ENCODE measurements at places on chromosomes 5 and 9.

GRCh38 chr5:154059039-154059430, 20.3 kb downstream of the MFAP3 start:
- DNase-seq: no peak

DNA sequence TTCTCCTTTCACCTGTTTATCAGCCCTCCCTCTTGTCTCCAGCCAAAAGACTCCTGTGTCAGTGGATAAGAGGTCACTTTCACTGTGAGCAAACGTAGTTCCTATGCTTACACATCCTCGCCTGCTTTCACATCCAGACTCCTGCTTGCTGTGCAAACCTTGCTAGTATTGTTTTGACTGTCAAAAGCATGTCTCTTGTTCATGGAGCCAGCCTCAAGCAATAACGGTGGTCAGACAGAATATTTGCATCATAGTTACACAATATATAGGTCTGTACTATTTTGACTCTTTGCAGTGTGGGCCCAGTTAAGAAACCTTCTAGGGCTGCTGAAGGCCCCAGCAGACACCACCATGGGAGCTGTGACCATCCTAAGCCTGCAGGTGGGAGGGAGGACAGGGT, 420.0 kb downstream of the SEMA5A start:
- no peak for DNase-seq

DNA sequence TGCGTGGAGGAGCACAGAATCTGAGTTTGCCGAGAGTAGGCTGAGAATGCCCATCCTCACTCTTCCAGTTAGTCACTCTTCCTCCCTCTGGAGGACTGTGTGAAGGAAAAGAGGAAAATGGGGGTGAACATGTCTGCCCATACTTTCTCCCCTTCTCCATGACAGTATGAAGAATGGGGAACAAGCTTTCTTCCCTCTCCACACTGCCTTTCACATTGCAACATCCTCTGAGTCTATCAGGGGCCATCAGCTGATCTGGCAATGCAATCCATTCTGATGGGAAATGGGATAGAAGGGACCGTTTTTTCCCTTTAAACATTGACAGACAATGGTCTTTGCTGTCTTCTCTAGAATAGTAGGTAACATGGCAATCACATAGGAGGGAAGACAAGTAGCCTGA, 56.8 kb downstream of the UGCG start:
- no peak for DNase-seq

DNA sequence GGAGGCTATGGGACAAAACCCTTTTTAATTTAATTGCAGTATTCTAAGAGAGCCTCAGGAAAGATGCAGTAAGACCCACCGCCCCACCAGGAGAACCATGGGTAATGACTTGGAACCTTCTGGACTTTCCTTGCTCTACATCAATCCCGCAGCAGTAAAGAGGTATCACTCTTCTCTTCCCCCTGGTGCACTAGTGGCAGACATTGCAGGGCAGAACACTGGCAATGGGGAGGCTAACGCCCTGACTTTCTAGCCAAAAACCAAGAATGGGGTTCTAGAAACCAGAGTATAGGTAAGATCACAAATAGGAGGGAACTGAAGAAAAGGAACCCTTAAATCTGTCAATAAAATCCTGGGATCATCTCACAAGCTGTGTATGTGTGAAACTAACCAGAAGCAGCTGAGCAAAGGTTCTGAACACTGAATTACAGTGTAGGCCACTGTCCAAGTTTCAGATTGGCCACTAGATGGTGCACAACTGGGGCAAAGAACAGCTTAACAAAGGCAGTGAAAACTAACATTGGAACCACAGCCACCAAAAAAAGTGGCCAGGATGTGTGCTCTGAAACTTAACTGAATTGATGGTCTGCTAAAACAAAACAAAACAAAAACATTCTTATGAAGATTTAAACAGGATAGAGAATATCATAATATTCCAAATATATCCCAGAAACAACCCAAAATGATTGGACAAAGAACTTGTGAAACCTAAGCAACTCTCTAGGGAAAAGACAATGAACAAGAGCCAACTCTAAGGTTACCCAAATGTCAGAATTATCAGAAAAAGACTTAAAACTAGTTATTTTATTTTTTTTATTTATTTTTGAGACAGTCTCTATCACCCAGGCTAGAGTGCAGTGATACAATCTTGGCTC, 6.6 kb upstream of the FAM151B start:
- DNase-seq: no peak

DNA sequence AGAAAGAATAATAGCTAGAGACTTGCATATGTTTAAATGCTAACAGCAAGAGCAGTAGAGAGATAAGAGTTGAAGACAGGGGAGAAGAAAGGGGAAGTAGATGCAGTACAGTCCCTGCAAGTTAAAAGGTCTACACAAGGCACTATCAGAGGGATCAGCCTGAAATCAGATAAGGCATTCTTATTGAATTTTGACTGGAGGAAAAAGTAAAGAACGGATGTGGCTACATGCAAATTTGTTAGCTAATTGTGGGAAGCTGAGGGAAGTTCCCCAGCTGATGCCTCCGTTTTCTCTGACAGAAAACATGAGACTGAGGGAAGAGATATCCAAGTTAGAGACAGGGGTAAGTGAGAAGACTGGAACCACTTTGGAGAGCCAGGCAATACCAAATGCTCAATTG, 12.9 kb upstream of the RHOBTB3 start:
- no peak for DNase-seq

GRCh38 chr5:155726267-155726666, 600.7 kb upstream of the SGCD start:
- DNase-seq: no peak

GRCh38 chr9:117696154-117696553, 8.0 kb upstream of the TLR4 start:
- DNase-seq: no peak

- DNase-seq: no peak
Observed at GRCh38 chr5:159663986-159664385, 252.3 kb upstream of the ADRA1B start.

DNA sequence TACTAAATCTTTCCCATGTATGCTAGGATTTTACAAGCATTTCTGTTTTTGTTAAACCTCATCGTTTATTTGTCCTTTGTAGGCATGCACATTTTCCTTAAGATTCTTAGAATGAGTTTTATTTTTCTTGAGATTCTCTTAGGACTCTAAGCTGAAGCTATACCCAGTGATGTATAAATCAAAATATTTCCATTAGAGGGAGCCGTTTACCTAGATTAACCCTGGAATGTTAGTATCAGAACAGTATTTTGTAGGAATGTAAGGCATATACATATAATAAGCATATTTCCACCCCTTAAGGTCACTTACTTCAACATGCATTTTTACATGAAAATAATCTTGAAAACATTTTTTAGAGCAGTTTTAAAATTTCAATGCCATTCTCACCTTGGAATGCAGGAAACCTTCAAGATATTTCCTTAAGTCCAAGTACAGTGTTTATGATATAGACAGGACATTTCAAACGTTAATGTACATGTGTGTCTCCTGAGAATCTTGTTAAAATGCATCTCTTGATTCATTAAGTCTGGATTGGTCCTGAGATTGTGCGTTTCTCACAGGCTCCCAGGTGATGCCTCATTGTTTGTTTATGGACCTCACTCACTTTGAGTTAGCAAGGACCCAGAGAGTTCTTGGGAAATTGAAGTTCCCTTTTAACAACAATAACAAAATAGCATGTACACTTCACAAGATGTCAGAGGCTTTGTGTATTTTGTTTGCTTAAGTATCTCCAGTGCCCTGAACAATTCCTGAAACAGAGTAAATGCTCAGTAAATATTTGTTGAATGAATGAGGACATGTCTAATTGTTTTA, 34.9 kb upstream of the FCHO2 start:
- DNase-seq: no peak

DNA sequence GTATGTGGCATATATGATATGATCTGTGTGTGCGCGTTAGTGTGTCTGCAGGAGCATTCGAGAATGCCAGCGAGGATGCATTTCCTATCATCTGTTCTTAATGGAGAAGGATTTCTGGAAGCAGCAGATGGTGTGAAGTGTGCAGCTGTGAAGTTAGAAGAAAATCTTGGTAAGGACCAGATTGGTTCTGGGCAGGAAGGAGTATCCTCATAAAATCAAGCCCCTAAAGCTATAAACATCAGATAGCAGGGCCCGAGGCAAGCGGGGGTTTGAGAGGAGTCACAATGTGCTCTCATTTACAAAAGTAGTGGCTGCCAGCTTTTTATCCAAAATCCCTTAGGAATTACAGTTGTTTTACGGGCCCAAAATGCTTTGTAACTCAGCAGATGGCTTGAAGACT, 40.0 kb downstream of the DAPK1 start:
- no peak for DNase-seq

- DNase-seq: no peak
Observed at GRCh38 chr5:88952344-88952743, 69.4 kb upstream of the MEF2C start.

- DNase-seq: no peak
Observed at GRCh38 chr5:125043781-125044391, 297.4 kb upstream of the ZNF608 start.

DNA sequence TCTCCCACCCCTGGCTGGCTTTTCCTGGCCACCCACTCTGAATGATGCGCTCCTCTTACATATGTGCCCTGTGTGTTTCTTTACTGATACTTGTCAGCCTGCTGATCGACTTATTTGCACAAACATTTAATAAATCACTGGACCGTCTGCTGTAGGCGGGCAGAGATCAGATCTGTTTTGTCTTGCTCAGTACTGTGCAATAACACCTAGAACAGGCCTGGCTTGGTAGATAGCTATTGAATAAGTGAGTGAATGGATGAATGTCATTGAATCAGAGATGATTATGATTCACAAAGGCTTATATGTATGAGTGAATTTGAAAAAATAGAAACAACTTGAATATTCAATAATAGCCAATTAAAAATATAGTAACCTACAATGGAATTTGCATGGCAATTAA, 165.1 kb downstream of the RGS3 start:
- no peak for DNase-seq

- DNase-seq: no peak
Observed at GRCh38 chr5:83527221-83527620, 55.7 kb downstream of the VCAN start.

GRCh38 chr5:146052780-146053179, 52.6 kb downstream of the PLAC8L1 start:
- no peak for DNase-seq

DNA sequence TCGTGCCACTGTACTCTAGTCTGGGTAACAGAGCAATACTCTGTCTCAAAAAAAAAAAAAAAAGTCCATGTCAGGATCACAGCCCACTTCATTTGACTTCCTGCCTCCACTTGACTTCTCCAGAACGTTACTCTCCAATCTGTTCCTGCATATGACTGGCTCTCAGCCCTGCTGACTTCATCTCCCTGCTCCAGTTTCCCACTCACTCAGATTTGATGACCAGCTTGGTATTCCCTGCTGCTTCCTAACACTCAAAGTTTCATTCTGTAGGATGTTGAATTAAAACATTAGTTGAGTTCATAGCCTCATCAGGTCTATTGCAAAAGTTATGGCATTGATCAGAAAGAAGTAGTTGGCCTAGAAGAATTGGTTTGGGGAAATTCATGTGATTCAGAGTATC, 52.3 kb downstream of the UGCG start:
- no peak for DNase-seq

- DNase-seq: no peak
Observed at GRCh38 chr9:114371973-114372917, 15.5 kb downstream of the AKNA start.

DNA sequence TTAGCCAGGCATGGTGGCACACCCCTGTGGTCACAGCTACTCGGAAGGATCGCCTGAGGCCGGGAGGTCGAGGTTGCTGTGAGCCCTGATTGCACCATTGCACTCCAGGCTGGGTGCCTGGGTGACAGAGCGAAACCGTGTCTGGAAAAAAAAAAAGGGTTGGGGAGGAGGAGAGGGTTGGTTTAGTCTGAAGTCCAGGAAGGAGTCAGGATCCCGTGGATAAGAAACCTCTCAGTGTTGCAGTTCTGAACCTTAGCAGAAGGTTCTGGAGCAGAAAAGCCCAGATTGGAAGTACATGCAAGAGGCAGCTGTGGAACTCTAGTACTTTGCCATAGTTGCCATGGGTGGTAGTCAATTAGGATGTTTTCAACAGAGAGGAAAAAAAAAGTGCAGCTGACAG, 125.2 kb upstream of the CPEB4 start:
- DNase-seq: no peak

- DNase-seq: no peak
Observed at GRCh38 chr9:29685531-29685930, 2112.2 kb upstream of the C9orf72 start.

DNA sequence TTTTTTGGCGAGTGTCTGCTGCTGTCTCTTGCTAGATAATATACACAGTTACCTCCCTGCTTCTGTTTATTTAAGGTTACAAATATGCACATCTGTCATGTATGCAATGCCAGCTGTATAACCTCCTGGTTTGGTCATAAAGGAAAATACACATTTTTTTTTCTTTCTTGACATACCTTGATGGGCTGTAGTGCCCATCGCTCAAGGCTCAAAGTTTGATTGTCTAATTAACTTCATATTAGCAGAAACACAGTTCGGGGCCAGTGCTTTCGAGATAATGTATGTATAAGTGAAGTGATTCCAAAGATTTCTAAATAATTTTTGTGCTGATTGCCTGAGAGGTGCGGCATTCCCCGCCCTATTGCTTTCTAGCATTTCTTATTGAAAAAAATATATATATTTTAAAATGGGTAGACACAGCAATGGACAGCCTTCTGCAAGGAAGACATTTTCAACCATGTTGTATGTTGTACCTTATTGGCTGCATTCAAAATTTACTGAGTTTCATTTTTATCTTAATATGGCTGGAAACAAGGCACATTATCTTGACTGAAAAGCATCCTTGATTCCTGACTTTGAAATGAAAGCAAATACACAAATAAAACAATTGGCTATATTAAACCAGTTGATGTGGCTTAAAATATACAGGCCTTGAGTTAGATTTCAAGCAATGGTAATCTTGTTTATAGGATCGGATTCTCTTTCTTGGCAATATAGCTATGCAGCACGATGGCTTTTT, 206.2 kb downstream of the MEF2C start:
- DNase-seq: no peak

GRCh38 chr5:51188001-51188591, 195.2 kb upstream of the ISL1 start:
- DNase-seq: no peak

GRCh38 chr5:76021936-76022584, 61.1 kb upstream of the SV2C start:
- no peak for DNase-seq

DNA sequence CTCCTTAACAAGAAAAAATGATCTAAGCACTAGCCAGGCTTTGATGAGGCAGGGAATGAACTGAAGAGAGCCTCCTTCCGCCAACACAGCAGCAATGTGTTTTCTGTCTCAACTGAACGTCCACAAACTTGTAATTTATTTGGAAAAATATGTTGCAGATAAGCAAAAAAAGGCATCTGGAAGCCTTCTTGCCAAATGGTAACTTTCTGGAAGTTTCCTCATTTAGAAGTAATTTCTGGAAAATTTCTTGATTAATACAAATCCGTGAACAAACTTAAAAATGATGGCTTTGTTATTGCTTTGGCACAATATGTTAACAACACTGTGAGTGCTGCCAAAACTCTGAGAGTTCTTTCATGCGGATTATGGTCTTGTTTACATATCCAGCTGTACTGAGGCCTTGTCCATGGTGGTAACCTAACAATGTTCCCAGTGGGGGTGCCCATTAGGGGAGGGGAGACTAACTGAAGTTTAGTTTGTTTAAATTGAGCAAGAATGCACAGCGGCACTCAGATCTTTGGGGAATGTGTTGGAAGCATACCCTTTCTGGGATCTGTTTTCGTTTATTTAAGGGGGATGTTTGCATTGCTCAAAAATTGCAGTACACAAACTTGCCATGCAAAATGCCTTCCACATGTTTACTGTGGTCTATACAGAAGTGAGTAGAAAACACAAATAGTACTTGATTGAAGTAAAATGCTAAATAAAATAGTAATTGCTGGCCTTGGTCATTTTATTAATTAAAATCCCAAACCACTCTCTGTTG, 334.7 kb downstream of the NR2F1-AS1 start:
- DNase-seq: no peak

- no peak for DNase-seq
Observed at GRCh38 chr5:148816782-148817181, 9.6 kb upstream of the ADRB2 start.

All from cortex of kidney (tissue), 1 donor.